ENCODE measurements at places on chromosomes 13 and 19.

- no peak for DNase-seq
Observed at GRCh38 chr19:57269515-57270250, 10.6 kb upstream of the ZNF460 start.

- DNase-seq: no peak
Observed at GRCh38 chr13:40553356-40553755, 113.1 kb downstream of the FOXO1 start.

GRCh38 chr13:112657850-112658445 lies 31.9 kb upstream of the ATP11A start:
- no peak for DNase-seq

DNA sequence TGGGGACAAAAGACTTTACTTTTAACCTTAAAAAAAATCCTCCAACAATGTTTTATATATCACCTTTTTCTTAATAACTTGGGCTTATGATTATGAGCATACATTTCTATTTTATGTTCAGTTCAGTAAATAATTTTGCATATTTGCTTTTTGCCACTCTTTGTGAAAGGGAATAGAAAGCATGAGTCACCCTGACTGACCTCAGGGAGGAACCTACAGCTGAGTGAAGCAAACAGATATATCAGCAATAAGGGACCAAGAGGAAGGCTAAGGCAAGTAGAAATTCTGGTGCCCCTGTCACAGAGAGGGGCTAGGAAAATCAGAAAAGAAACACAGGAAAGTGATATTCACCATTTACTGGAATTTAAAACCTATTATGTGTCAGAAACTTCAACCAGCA lies 37.2 kb upstream of the SOHLH2 start:
- DNase-seq: no peak

DNA sequence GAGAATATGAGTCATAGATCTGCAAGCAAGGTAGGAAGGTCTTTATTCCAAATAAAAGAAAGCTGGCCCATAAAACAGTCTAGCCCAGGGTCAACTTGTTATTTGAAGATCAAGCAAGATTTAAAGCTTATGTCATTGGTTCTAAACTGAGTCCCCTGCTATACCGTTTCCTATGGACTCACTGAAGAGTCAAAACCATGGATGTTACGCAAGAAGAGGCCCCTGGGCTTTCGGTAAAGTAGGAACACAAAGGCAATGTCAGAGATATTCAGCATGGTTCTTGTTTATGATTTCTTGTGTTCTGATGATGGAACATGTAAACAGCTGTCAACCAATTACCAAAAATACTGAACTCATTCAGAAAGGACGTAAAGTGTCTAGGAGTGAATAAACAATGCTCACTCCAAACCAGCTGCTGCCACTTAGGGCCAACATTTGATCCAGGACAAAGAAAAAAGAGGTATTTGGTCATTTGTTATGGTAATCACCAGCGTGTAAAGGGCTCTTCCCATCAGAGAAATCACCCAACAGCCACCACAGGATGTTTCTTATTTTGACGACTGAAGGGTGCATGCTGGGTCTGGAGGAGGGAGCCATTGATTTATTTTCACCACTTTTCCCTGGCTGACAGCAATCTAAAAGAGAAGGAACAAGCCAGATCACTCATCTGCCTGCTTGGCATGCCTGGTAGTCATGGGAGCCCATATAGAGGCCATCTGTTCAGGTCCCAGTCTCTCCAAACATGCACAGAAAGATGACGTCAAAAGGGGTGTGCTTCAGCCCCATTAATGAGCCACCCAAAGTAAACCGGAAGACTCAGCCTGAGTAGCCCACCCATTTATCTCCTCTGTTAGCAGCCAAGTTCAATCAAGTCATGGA lies 68.3 kb downstream of the FGF14 start:
- no peak for DNase-seq

DNA sequence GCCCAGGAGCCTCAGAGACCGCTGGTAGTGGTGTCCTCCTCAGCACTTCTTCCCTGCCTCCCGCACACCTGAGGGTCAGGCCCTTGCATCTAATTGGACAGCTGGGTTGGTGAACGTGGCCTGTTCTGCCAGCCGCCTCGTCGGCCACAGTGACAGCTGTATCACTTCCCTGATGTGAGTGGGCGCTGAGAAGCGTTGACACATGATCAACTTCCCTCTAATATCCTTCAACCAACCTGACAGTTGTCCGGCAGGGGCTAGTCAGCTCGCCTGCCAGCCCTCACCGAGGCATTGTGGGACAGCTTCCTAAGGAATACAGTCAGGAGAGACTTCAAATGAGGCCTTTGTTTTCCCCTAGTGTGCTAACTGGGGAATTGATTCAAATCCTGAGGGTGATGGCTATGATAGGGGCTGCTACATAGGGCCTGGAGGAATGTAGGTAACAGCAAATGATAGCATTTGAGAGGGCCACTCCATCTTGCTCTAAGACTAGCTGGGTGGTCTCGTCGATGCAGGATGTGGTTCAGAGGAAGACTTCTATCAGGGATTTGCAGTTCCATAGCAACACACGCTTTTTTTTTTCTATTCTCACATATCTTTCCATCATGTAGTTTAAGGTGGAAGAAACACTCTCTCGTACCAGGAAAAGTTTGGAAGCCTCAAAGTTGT lies 230.8 kb downstream of the TSHZ3 start:
- no peak for DNase-seq

GRCh38 chr13:30584051-30584731 lies 33.5 kb upstream of the USPL1 start:
- no peak for DNase-seq

DNA sequence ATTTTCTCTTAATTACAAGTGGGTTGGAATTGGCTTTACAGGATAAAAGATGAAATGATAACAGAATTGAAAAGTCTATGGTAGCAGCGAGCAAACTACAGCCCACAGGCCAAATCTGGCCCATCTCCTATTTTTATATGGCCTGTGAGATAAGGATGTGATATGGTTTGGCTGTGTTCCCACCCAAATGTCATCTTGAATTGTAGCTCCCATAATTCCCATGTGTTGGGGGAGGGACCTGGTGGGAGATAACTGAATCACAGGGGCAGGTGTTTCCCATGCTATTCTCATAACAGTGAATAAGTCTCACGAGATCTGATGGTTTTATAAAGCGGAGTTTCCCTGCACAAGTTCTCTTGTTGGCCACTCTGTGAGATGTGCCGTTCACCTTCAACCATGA lies 19.0 kb downstream of the CRYL1 start:
- DNase-seq: no peak

DNA sequence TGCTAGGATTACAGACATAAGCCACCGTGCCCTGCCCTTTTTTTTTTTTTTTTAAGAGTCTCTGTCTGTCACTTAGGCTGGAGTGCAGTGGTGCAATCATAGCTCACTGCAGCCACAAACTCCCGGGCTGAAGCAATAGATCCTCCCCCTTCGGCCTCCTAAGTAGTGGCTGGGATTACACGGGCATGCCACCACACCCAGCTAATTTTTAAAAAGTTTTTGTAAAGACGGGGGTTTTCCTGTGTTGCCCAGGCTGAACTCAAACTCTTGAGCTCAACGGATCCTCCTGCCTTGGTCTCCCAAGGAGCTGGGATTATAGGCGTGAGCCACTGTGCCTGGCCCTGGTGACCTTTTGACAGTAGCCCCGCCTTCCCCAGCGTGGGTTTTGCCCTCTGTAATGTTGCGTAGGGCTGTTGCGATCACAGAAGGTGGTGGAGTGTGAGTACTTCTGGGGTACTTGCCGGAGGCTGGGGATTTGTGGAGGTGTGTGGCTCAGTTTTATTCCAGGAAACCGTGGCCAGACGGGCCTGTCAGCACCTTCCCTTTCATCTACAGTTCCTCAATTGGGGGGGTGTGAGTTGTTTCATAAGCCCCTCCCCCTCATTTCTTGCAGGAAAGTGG lies 11.6 kb upstream of the RETN start:
- no peak for DNase-seq

GRCh38 chr13:77868717-77869116 lies 49.9 kb downstream of the EDNRB start:
- no peak for DNase-seq

GRCh38 chr13:96822895-96823294 lies 171.4 kb downstream of the OXGR1 start:
- DNase-seq: no peak

GRCh38 chr19:50705422-50706019 lies 14.1 kb downstream of the SHANK1 start:
- DNase-seq: peak; percentile 68

- no peak for DNase-seq
Observed at GRCh38 chr19:39074205-39074692, 9.9 kb upstream of the ACP7 start.

DNA sequence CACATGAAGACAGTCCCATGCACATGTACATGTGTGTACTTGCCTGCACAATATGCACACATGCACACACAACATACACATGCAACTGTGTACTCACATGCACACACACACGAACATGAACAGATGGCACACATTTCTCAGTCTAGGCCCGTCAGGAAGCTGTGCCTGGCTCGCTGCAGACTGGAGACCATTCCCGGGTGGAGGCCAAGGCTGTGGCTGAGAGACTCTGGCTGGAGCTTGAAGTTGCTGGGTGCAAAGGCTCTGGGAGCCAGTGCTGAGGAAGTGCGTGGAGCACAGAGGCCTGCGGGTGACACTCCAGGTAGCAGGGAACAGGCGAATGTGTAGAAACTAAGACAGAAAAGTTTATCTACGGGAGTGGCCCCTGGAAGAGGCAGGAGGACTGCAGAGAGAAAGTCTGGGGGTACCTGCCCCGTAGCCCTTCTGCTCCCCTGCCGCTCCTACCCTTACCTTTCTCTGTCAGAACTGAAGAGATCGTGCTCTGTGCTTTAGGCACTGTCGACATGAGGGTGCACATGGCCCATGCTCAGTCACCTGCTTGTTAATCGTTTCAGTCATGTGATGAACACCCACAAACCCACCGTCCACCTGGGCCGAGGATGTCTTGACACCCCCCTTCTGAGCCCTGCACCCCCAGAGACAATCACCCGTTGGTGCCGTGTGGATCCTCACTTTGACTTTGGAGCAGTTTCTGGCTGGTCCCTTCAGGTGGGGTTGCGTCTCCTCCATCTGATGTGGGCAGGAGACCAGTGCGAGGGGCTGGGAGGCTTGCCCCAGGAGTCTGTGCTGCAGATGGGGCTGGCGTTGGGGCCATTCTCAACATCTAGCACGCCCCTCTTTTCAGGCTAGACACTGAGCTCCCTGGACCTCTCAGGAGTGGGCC lies 69.4 kb downstream of the TEX29 start:
- no peak for DNase-seq

GRCh38 chr13:36834299-36834698 lies 15.3 kb downstream of the RFXAP start:
- no peak for DNase-seq

GRCh38 chr13:39048806-39049205 lies 10.6 kb downstream of the NHLRC3 start:
- no peak for DNase-seq

DNA sequence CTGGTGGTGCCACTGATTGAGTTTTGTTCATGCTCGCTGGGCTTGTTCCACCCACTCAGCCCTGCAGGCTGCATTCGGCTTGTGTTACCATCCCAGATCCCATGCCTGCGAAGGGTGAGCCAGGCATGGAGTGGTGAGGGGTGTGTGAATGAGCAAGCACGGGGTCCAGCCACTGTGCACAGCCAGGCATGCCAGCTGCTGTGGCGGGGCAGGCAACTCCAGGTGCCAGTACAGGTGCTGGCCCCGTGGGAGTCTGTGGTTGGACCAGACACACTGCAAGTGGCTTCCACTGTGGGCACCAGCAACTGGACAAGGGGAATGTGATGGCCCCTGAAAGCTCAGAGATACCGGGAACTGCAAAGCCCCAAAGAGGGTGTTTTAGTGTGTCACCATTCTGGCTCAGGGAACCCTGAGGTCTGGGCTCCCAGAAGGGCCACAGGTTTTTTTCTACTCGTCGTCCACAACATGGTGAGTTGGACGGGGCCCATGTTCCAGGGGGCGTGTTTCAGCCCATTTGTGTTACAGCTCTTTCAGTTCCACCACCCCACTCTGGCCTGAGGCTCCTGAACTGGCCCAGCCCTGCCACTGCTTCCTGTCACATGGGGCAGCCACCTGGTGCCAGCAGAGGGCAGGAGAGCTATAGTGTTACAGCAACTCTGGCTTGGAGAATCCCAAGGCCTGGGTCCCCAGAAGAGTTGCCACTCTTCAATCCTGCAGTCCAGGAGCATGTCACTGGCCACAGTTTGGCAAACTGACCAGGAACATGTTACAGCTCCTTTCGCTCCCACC lies 217.0 kb upstream of the OBI1 start:
- peak; percentile 6 for DNase-seq

- DNase-seq: no peak
Observed at GRCh38 chr19:2888731-2889224, 11.9 kb upstream of the ZNF57 start.

GRCh38 chr13:94121686-94122085 lies 357.8 kb downstream of the DCT start:
- DNase-seq: no peak

- no peak for DNase-seq
Observed at GRCh38 chr19:35713904-35714495, 3.8 kb upstream of the KMT2B start.

- DNase-seq: no peak
Observed at GRCh38 chr13:100495455-100495854, 93.1 kb downstream of the GGACT start.

GRCh38 chr19:32566246-32566830 lies 14.7 kb upstream of the PDCD5 start:
- no peak for DNase-seq

- DNase-seq: no peak
Observed at GRCh38 chr13:66703597-66703996, 526.5 kb downstream of the PCDH9 start.

DNA sequence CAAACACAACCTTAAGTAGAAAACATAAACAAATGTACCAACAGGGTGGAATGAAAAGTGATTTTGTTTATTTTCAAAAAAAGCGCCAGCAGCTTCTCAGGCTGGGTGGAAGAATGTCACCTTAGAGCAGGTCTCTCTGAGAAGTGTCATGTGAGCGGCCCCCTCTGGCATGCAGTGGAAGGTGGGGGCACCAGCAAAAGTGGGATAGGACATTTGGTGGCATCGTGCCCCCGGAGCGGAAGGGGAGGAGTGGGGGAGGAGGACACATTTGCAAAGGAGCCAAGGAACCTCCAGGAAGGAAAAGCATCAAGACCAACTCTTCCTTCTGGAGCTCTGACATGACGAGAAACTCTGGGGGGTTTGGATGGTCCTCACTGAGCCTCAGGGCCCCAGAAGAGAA lies 635.3 kb downstream of the UQCRFS1 start:
- DNase-seq: no peak

Measured in GM12891 (cell line).